ENCODE measurements at places on chromosomes 4 and X.

- no peak for DNase-seq
- peaks cover 33% of the 10 kb centered on the region for H3K36me3 ChIP-seq
- no peaks in the 10 kb centered on the region for H3K27me3 ChIP-seq
- no peak overlapping the region for H3K27ac ChIP-seq
Observed at GRCh38 chr4:55876387-55876786, 22.9 kb downstream of the EXOC1 start.

DNA sequence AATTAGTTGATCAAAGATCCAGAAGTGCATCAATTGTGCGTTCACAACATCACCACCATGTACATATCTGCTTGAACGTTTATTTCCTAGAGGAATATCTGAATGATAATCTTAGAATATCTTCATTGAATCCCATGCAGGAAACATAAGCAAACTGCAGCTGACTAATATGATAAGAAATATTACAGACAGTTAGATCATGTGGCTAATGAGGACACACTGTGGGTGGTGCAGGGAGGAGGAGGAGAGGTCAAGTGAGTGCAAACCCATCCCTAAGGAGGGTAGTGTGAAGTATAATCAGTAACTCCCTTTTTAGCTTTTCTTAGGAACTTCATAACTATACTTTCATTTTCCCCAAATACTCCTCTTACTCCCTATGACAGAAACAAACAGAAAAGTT, 58.3 kb upstream of the HPGD start:
- H3K27ac ChIP-seq = no peak overlapping the region
- peaks cover 5% of the 10 kb centered on the region for H3K27me3 ChIP-seq
- no peak overlapping the region for H3K4me3 ChIP-seq

GRCh38 chrX:37959212-37960021, 46.9 kb upstream of the SYTL5 start:
- DNase-seq = no peak
- peaks cover 2% of the 10 kb centered on the region for H3K27me3 ChIP-seq

- H3K27ac ChIP-seq = no peak overlapping the region
- no peaks in the 10 kb centered on the region for H3K27me3 ChIP-seq
- no peak for DNase-seq
- no peaks in the 10 kb centered on the region for H3K4me1 ChIP-seq
- no peak overlapping the region for H3K4me3 ChIP-seq
Observed at GRCh38 chr4:83828601-83829000, 292.7 kb downstream of the GPAT3 start.

DNA sequence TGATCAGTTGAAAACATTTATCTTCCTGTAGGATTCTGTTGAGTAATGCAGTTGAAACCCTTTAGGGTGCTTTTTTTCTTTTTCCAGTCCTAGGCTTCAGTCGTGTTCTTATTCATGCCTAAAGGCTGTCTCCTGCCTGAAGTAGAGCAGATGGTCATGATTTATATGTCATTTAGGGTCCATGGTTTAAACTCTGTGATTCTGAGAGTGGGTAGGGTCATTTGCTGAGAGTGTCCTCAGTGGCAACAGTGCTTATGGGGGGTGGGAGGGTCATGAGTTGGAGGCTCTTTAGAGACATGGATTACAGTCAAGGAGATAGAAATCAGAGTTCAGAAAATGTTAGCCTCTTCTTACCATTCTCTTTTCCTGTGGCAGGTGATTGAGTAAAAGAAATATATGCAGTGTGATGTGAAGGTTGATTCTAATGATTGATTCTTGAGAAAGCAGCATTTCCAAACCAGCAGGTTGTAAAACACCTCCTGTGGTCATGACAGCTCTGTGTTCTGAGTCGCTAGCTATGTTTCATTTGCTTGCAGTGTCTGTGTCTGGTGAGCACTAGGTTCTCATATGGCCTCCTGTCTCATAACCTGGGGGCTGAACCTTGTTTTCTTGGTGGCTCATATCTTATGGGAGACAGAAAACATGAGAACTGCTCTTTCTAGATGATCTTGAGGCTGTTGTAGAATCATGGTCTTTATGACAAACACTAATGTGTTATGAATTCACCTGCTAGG, 60.4 kb downstream of the JADE1 start:
- no peaks in the 10 kb centered on the region for H3K27me3 ChIP-seq
- no peak overlapping the region for H3K4me3 ChIP-seq
- H3K4me1 ChIP-seq = no peaks in the 10 kb centered on the region
- peak overlapping the region; percentile 26 for H3K27ac ChIP-seq
- peaks cover 49% of the 10 kb centered on the region for H3K36me3 ChIP-seq

DNA sequence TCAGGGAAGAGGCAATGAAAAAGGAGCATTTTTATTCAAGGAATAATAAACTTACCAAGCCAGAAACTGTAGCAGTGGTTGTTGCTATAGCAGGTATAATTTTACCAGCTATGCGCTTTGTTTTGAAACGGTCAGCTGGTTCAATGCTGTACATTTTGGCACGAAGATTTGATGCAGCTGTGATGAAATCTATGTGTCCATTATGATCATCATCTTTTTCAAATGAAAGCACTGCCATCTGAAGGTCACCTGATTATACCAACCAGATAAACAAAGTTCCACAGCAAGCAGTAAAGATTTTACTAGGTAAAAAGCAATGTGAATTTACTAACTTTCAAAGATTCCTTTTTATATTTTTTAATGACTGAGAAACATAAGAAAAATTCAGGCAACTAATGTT, 66.4 kb downstream of the STAP1 start:
- H3K4me3 ChIP-seq = no peak overlapping the region
- no peaks in the 10 kb centered on the region for H3K27me3 ChIP-seq
- H3K4me1 ChIP-seq = peaks cover 7% of the 10 kb centered on the region
- peaks cover 34% of the 10 kb centered on the region for H3K36me3 ChIP-seq

- no peak overlapping the region for H3K4me3 ChIP-seq
- DNase-seq = no peak
- no peaks in the 10 kb centered on the region for H3K36me3 ChIP-seq
- no peak overlapping the region for H3K27ac ChIP-seq
- H3K4me1 ChIP-seq = no peaks in the 10 kb centered on the region
Observed at GRCh38 chr4:38233727-38234480, 273.7 kb downstream of the PTTG2 start.

GRCh38 chr4:105843941-105844340, 51.3 kb upstream of the NPNT start:
- H3K27ac ChIP-seq = no peak overlapping the region
- H3K4me1 ChIP-seq = no peaks in the 10 kb centered on the region
- H3K4me3 ChIP-seq = no peak overlapping the region
- no peaks in the 10 kb centered on the region for H3K27me3 ChIP-seq

DNA sequence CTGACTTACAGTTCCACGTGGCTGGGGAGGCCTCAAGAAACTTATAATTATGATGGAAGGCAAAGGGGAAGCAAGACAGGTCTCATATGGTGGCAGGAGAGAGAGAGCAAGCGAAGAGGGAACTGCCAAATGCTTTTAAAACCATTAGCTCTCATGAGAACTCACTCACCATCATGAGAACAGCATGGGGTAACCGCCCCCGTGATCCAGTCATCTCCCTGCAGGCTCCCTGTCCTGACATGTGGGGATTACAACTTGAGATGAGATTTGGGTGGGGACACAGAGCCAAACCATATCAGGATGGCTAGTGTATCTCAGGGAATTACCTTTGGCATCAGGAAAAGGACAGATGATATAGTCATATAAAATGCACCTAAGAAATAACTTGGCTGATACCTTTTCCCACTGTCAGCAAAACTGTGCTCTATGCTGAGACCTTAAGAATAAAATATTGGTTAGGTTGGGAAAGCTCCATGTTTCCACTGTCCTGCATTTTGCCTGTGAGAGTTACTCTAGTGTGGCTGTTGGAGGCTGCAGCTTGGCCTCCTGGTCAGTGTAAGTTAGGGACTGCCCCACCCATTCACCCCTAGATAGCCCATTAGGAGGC, 110.3 kb downstream of the UCHL1 start:
- H3K4me1 ChIP-seq = no peaks in the 10 kb centered on the region
- peaks cover 22% of the 10 kb centered on the region for H3K27me3 ChIP-seq
- no peak overlapping the region for H3K27ac ChIP-seq
- no peak for DNase-seq

- DNase-seq = no peak
- H3K27me3 ChIP-seq = no peaks in the 10 kb centered on the region
- no peak overlapping the region for H3K4me3 ChIP-seq
- H3K36me3 ChIP-seq = peaks cover 15% of the 10 kb centered on the region
Observed at GRCh38 chrX:154513716-154514115, 2.3 kb downstream of the FAM3A start.

GRCh38 chrX:138748480-138748879, 37.0 kb upstream of the FGF13 start:
- DNase-seq = no peak
- H3K4me3 ChIP-seq = no peak overlapping the region
- H3K4me1 ChIP-seq = no peaks in the 10 kb centered on the region
- H3K27me3 ChIP-seq = no peaks in the 10 kb centered on the region
